ENCODE measurements at places on chromosomes 4 and X. TPM values are rescaled to one million over a fixed set of nuclear protein-coding genes. Genes with fewer than 3 reads are reported as not detected.

L1CAM gene
- 1.3 TPM for total RNA-seq

UFSP2 gene
- total RNA-seq = 25.7 TPM

SSX2 gene
- not detected for total RNA-seq

HHIP gene
- not detected for total RNA-seq

CC2D2A gene
- not detected for total RNA-seq

MAPK10 gene
- total RNA-seq = not detected

UGT2A1 gene
- total RNA-seq = not detected

DNA sequence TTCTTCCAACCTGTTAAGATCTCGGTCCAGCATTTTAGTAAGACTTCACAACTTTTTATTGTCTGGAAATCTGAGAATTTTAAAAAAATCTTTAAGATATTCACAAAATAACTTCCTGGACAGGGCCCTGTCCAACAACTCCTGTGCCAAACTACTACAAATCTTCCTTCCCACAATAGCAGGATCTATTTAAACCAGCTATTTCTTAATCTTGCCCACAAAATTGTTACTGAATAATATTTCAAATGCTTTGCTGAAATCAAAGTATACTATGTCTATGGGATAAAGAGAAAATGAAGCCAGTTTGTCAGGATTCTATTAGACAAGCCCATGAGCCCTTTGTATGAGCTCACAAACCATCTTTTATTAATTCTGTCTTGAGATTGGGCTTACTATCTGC is 104.1 kb upstream of the DDIT4L start:
- H3K36me3 ChIP-seq = no peaks in the 10 kb centered on the region
- no peaks in the 10 kb centered on the region for H3K4me1 ChIP-seq
- H3K4me3 ChIP-seq = no peak overlapping the region
- DNase-seq = no peak
- H3K27ac ChIP-seq = no peak overlapping the region

GRCh38 chr4:108313546-108314339 is 145.0 kb upstream of the LEF1 start:
- no peak for DNase-seq
- H3K27ac ChIP-seq = no peak overlapping the region
- peaks cover 12% of the 10 kb centered on the region for H3K27me3 ChIP-seq
- H3K4me1 ChIP-seq = peaks cover 24% of the 10 kb centered on the region
